ENCODE measurements at places on chromosomes 5 and 9.

DNA sequence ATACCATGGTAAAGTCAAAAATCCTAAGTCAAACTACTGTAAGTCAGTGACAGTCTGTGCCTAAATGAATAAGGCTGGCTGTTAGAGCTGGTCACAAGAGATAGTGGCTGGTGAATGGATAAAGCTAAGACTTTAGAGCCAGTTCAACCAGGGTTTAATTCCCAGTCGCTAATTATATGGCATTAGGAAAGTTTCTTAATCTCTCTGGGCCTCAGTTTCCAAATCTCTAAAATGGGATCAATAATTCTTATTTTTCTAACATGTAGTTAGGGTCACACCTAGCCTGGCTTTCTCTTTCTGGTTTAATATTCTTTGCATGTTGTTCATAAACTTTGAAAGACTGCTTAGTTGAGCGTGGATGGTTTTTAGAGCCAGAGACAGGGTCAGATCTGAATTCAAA, 64.8 kb downstream of the SMIM15 start:
- DNase-seq = no peak

GRCh38 chr5:88930335-88930734, 47.4 kb upstream of the MEF2C start:
- DNase-seq = no peak

GRCh38 chr5:157253547-157253946, 12.4 kb upstream of the CYFIP2 start:
- peak; percentile 62 for DNase-seq

DNA sequence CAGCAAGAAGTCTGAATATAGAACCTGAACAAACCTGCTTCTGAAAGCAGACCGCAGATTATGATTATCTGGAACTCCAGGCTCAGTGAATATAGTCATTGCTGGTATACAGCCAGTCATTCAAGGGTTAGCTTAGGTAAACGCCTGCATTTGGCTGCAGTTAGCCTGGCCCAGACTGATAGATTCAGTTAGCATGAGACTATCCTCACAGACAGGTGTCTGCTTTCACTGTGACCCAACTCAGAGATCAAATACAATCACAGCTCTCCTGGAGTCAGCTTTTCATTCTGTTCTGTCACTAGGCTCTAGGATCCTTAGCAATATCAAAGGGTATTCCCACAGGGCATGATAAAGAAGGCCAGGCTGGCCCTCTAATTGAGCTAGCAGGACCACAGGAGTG, 138.6 kb upstream of the PLCXD3 start:
- DNase-seq = no peak
